ENCODE measurements at places on chromosomes 13 and 19.

GRCh38 chr19:11089254-11090013 lies at the start of gene LDLR:
Gene LDLR (plus strand): TSS chr19:11089463. CDS start chr19:11089549, 86 bp downstream.
- peak; percentile 86 for DNase-seq

DNA sequence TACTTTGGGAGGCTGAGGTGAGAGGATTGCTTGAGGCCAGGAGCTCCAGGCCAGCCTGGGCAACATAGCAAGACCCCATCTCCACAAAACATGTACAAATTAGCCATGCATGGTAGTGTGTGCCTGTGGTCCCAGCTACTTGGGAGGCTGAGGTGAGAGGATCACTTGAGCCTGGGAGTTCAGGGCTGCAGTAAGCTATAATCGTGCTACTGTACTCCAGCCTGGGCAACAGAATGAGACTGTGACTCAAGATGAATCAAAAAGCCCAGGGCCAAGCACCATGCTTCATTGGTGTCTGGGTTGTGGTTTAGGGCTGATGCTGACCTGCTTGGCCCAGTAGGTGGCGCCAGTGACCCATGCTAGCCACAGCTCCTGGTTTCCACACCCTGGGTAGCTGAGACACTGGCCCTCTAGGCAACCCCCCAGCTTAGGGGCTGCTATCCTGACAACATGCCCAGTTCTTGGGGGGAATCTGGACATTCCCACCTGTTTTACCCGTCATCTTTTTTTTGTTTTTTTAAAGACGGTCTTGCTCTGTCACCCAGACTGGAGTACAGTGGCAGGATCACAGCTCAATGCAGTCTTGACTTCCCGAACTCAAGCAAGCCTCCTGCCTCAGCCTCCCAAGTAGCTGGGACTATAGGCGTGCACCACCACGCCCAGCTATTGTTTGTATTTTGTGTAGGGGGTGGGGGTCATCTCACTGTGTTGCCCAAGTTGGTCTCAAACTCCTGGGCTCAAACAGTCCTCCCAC lies 5.5 kb downstream of the CCDC124 start:
- peak; percentile 80 for DNase-seq

- no peak for DNase-seq
Measured at GRCh38 chr13:79187917-79188690, 218.0 kb downstream of the RBM26 start.

GRCh38 chr13:68168448-68168847 lies 938.3 kb upstream of the PCDH9 start:
- no peak for DNase-seq

GRCh38 chr13:73618275-73618865 lies 515.8 kb downstream of the KLF12 start:
- DNase-seq = no peak

DNA sequence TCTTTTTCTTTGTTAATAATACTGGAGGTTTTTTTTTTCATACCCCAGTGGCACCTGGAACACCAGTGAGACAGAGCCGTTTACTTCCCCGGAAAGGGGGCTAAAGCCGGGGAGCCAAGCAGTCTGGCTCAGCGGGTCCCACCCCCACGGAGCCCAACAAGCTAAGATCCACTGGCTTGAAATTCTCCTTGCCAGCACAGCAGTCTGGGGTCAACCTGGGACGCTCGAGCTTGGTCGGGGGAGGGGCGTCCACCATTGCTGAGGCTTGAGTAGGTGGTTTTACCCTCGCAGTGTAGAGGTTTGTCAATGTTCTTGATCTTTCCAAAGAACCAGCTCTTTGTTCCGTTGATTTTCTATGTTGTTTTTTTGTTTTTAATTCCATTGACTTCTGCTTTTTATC lies 94.6 kb upstream of the DIAPH3 start:
- DNase-seq = no peak

DNA sequence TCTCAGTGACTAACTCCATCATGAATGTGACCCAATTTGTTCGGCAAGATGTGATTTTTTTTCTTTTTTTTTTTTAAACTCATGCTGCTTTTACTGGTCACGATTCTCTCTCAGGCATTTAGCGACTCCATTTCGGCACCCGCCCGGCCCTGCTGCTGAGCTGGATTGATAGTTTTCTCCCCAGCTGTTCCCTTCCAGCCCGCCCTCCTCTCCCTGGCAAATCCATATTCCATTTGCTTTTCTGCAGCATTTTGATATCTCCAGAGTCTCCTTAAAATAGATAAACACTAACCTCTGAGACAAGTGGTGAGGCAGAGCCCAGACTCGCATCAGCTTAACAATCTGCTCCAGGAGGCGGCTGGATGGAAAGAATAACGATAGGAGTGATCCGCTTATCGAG lies 55.5 kb upstream of the KATNAL1 start:
- DNase-seq = no peak

GRCh38 chr13:80513196-80513595 lies 172.3 kb upstream of the SPRY2 start:
- DNase-seq = no peak
